AG09319 (cell line): ENCODE measurements at places on chromosomes 6 and 20.

GRCh38 chr6:136362421-136363356 lies 73.0 kb upstream of the BCLAF1 start:
- no peak for DNase-seq

- peak; percentile 29 for DNase-seq
These were observed 89.7 kb upstream of the EMILIN3 start for GRCh38 chr20:41456351-41456750.

GRCh38 chr6:26043384-26044139 lies 43.7 kb upstream of the HFE start:
- DNase-seq = peak; percentile 97

DNA sequence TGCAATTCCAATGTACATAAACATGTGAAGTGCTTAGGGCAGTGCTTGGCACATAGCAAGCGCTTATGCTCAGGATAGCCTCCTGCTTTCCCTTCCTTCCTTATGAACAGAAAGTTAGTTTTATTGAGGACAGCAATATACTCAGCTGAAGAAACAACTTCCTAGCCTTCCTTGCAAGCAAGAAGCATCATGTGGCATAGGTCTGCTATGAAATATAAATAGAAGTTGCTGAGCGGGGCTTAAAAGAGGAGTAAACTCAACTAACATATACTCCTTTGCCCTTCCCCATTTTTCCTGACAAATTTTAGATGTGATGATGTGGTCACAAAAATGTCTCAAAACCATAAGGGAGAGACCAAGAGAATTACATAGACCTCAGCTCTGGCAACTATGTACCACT lies 98.9 kb downstream of the KIF16B start:
- DNase-seq = no peak

DNA sequence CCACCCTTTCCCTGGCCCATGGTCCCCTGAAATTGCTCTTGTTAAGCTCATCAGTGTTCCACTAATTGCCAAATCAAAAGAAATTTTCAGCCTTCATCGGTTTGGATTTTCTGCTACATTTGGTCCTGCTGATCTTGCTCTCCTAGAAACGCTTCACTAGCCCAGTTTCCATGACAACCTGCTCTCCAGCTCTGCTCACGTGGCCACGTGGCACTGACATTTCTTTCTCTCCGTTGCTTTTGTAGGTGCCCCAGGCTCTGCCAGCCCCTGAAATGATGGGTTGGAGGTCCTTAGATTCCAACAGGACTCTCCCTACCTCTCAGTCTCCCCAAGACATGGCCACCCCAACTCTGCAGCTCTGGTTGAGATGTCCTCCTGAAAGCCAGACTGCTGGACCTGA lies 45.8 kb upstream of the NNAT start:
- DNase-seq = no peak

GRCh38 chr20:46512943-46513844 lies at the start of gene ZNF334:
Gene ZNF334 (minus strand): TSS chr20:46513559. CDS start chr20:46512102, 1,457 bp downstream.
- no peak for DNase-seq
